NCI-H1417 treated with DMSO at 0.1 percent for 48 hours (cell line): ENCODE measurements at places on chromosomes 12 and 14.

DNA sequence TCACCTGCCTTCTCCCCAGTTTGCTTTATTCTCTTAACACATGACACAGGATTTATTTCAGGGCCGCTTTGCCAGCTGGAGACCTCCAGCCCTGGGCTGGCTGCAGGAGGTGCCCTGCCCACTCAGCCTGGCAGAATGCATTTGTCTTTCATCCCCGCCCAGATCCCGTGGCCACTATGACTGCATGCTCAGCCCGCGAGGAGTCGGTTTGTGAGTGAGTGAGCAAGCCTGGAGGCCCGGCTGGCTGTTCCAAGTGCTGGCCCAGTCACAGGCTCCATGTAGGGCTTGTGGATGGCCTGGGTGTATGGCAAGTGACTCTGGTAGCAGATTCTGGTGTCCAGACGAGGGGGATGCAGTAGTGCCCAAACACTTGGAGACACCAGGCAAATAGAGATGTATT lies 2.1 kb downstream of the TDP1 start:
- no peak for DNase-seq

- DNase-seq, result no peak
Measured at GRCh38 chr14:88604212-88604611, 41.4 kb downstream of the ZC3H14 start.

DNA sequence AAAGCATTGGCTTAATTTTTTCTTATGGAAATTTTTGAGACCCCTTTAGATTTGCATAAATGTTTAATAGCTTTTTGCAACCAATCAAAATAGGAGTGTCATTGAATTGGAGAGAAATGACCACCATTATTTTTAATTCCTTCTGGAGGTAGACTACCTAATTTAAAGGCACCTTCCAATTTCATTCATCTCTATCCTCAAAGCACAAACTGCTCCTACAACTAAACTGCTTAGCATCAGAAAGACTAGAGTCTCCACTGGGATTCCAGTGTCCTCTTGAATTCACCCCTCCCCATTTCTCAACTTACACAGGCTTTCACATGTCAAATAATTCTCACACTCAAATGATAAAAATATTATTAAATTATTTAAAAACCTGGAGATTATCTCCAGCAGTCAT lies 168.4 kb downstream of the RPS29 start:
- no peak for DNase-seq

GRCh38 chr14:67622675-67623074 lies 3.0 kb downstream of the ARG2 start:
- no peak for DNase-seq

DNA sequence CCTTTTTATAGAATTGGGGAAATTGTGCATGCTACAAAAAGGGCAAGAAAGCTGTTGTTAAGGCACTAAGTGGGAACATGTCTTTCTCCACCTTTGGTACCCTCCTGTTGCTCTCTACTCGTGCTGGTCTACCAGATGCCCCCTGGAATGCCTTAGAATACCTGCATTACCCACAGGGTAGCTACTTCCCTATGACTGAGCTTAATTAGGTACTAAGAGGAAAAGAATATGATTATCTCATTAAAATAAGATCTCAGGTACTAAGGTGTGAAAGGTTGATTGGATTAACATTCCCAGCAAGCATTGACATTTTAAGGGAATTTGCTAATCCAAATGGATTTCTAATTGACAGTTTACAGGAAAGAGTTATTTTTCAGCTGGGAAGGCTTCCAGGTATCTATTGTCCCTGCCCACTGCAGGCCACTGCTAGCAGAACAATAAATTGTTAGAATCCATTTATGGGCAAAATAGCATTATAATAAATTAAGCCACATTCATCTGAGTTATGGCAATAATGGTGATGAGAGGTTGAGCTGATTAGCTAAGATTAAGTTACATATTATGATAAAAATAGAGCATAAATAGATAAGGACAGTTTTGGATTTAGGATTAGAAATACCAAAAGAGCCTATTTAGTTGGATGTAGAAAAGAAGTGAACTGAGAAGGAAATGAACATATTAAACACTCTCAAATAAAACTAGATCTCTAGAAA lies 67.8 kb upstream of the GRIP1 start:
- DNase-seq, result no peak

GRCh38 chr12:111424793-111425251 lies 19.1 kb downstream of the SH2B3 start:
- DNase-seq, result no peak

- DNase-seq, result no peak
Measured at GRCh38 chr14:96091149-96091693, 52.1 kb downstream of the C14orf132 start.

DNA sequence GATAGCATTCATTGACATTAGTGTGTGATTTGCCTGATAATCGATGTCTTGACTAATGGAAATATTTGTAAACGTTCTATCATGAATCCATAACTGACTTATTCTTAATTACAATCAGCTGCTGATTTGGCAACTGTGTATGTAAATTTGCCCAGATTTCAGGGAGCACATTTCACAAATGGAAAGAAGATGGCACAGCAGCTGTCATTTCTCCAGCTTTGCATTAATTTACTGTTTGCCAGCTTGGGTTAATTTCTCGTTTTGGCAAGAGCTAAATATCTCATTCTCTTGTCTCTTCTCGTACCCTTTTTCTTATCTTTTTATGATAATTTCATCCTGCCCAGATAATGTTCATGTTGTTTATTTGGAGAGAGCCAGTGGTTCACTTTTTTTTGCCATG lies 22.9 kb downstream of the TDP1 start:
- DNase-seq, result no peak

DNA sequence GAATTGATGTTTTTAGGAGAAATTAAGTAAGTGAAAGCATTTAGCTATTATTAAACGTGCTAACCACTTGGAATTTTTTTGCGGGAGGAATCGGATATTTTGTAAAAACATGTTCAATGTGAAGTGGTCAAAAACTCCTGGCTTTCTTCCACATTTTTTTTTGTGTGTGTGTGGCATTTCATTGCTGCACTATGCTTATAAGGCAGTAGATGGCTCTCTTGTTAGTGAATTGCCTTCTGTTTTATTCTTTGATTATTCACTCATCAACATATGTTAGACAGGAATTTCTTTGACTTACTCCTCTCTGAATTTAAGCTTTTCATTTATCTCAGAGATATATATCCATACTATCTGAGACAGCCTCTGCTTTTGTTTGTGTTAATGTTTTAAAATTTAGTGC lies 71.3 kb downstream of the DERA start:
- no peak for DNase-seq
